ENCODE measurements at places on chromosomes 3 and 15.

DNA sequence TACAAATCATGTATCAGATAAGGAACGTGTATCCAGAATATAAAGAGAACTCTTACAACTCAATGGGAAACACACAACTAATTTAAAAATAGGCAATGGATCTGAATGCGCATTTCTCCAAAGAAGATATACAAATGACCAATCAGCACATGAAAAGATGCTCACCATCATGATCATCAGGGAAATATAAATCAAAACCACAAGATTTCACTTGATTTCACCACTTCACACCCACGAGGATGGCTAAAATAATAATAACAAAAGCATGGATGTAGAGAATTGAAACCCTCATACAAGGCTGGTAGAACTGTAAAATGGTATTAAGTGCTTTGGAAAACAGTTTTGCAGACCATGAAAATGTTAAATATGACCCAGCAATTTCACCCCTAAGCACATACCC lies 26.7 kb upstream of the SLC12A8 start:
- no peak for DNase-seq

DNA sequence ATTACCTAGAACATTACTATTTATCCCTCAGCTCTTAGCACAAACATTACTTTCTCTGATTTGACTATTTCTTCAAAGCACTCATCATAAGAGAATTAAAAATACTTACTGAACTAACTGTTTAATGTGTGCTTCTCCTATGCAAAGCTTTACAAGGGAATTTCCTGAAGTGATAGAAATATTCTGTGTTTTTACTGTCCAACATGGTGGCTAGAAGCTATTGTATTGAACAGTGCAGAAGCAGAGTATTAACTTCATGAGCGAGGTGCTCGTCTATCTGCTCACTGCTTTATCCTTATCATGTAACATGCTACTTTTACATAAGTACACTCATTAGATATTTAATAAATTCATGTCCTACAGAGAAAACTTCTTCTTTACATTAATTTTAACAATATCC lies 239.1 kb downstream of the ISL2 start:
- no peak for DNase-seq

DNA sequence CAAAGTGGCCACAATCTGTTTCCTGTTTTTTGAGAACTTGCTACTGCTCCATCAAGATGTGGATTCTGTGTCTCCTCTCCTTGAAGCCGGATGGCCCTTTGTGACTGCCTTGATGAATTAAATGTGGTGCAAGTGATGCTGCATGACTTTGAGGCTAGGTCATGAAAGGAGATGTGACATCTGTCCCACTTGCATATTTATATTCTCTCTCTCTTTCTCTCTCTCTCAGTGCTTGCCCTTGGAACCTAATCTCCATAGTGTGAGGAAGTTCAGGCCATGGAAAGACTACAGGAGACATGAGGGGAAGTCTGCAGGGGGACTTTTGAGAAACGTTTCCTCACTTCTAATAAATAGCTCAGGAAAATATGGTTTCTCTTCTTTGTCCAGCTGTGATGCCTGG lies 50.0 kb upstream of the ADPGK start:
- DNase-seq, result no peak

- DNase-seq, result no peak
These were observed 49.8 kb upstream of the SSR3 start for GRCh38 chr3:156604642-156605144.
